ENCODE measurements at places on chromosomes 11 and 22.

GRCh38 chr11:73117071-73117470 lies 25.0 kb downstream of the FCHSD2 start:
- no peak for DNase-seq

GRCh38 chr22:44676441-44677352 lies 25.3 kb upstream of the PRR5 start:
- DNase-seq = no peak

- DNase-seq = no peak
Observed at GRCh38 chr22:28254396-28254795, 335.3 kb upstream of the PITPNB start.

- no peak for DNase-seq
Observed at GRCh38 chr11:96193745-96194443, 149.1 kb downstream of the MAML2 start.

GRCh38 chr22:23500508-23501260 lies 79.4 kb downstream of the IGLL1 start:
- no peak for DNase-seq

DNA sequence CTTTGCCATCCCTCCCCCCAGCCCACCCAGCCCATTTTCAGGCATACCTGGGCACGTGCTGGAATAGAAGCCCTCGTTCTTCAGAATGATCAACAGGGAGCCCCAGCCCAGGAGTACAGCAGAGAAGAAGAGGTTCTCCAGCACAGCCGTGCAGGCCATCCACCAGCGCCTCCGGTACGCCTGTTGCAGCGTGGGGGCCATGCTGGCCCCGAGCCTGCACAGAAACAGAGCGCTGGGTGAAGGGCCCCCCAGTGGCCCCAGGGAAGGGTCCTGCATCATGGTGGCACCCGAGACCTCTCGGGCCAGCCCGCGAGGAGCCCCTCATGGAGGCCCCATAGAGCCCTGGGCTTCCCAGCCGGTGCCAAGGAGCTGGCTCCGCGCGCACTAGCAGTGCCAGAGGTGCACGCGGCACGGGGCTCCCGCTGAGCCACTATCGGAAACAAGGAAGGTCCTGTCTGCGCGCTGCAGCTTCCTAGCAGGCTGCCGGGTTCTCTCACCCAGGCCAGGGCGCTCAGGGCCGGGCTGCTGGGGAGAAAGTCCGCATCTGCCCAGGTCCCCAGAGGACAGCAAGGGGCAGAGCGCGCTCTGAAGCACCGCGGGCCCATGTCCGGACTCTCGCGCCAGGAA lies 1.5 kb downstream of the SLC43A1 start:
- DNase-seq = no peak

- no peak for DNase-seq
Observed at GRCh38 chr11:11777897-11778296, 63.9 kb upstream of the USP47 start.

GRCh38 chr11:21625982-21626381 lies 566.9 kb upstream of the ANO5 start:
- no peak for DNase-seq

DNA sequence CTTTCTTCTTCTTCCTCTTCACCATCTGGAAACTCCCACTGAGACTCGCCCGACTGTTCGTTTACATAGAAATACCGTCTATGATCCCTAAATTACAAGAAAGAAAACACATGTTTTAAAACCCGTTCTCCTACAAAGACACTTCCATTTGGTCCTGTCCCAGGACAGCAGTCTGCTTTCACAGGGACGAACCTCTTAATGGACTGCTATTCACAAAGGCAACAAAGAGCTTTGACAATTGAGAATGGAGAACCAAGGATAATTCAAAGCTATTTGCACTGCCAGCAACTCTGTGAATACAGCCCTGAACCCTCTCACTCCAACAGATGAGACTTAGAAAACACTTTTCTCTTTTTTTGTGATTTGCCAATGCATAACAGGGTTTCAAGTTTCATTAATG lies 16.3 kb upstream of the AGBL2 start:
- DNase-seq = no peak

- DNase-seq = no peak
Observed at GRCh38 chr11:72578051-72578450, 96.2 kb downstream of the PDE2A start.

GRCh38 chr11:61503135-61503770 lies 5.3 kb upstream of the LRRC10B start:
- no peak for DNase-seq

DNA sequence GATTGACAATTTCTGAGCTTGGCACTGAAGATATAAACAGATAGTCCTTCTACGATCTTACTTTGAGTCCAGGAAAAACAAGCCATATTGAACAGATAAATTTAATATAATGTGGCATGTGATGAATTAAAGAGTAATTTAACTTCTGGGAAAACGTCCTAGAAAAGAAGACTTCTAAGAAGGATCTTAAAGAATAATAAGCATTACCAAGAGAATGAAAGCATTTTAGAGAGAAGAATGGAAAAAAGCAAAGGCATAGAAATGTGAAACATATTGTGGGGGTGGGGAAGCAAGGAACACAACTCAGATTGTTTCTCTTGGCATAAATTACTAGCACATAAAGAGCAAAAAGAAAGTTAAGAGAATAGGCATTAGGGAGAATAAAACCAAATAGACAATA lies 5.4 kb downstream of the DDIAS start:
- no peak for DNase-seq

DNA sequence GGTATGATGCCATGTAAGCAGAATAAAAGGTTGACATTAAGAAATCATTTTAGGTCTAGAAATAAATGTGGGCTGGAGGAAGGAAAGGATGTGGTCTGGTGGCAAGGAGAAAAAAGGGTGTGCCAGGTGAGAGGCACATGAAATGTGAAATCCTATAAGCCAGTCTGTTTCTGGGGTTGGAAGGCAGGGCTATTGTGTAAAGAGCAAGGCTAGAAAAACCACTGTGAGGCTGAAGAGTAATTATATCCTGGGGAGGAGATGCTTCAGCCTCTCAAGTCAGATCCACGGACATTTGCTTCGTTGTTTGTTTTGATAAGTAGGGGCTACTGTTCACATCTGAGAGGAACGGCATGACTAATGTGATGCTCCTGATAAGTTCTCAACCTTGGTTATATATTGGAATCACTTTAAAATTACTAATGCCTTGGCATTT lies 77.5 kb upstream of the CTSC start:
- no peak for DNase-seq

- no peak for DNase-seq
Observed at GRCh38 chr11:8828046-8828445, 82.9 kb upstream of the AKIP1 start.

GRCh38 chr22:28813772-28814518 lies 13.6 kb upstream of the XBP1 start:
- DNase-seq = no peak

GRCh38 chr11:64084951-64085710 lies 49.4 kb downstream of the FLRT1 start:
- no peak for DNase-seq

DNA sequence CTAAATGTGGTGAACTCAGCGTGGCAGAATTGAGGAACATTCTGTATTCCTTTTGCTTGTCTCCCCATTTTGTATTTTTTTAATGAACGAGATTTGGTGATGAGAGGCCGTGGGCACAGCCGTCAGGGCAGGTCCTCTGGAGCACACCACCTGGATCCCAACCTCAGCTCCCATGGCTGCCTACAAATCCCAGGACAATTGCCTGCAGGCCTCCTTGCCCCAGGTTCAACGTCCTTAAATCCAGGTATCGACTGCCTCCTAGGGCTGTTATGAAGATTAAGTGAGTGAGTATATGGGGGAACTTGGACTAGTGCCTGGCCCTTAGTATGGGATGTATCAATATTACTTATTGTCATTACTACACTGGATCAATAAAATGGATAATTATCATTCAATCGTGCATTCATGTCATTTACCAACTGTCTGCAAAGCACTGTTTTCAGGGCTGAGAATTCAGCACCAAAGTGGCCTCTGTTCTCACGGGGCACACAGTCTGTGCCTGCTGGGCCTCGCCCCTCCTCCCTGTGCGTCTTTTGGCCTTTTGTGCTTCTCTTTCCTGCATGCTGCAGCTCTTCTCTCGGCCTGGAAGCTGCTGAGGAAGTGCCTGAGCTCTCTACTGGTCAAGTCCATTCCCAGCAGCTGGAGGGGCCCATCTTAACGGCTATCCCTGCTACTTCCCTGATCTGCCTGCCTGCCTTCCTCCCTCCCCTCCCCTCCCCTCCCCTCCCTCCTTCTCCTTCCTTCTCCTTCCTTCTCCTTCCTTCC lies 1343.7 kb downstream of the BRD1 start:
- DNase-seq = no peak

DNA sequence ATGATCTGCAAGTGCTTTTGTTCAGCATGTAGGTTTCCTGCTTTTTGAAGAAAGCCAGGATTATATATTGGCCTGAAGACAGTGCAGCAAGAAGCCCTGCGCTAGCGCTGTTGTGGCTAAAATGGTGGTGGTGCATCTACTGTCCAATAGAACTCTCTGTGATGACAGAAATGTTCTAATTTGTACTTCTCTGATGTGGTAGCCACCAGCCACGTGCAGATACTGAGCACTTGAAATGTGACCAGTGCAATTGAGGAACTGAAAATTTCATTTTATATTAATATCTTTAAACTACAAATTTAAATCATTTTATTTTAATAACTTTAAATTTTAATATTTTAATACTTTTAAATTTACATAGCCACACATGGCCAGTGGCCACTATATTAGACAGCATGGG lies 73.0 kb upstream of the PAX6 start:
- DNase-seq = no peak

DNA sequence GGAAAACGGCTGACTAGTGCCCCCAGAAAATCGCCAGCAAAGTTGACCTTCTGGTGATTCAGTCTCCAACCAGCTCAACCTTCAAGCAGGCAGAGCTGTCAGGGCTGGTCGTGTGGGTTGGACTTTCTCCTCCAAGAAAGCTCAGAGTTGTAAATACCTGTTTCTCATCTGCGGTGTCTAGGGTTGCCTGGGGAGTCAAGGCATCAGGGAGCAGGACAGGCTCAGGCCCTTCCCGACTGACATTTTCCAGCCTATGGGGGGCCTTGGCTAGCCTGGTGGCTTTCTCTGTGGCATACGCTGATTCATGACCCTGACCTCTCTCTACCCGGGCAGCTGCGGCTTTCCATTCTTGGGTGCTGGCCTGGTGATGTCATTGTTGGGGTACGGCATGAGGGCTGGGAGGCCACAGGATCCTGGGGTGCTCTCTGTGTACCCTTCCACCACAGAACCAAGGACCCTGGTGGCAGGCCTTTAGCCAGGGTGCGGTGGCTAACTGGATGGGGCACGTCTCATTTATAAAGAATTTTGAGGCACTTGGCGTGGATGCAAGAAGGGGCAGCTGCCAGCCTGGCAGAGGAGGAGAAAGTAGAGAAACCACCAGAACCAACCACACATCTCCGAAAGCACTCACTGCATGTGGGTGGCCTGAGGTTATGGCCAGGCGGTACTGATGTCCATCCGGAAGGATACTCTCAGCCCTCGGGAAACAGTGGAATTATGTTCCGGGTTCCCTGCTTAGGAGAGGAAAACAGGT lies 64.9 kb downstream of the BCR start:
- DNase-seq = no peak

GRCh38 chr11:118245936-118246562 lies 6.1 kb downstream of the MPZL3 start:
- no peak for DNase-seq

- no peak for DNase-seq
Observed at GRCh38 chr22:22711532-22711913, 67.1 kb downstream of the GGTLC2 start.

GRCh38 chr11:35335226-35335625 lies 84.1 kb downstream of the SLC1A2 start:
- DNase-seq = no peak

GRCh38 chr22:49300951-49301397 lies 526.7 kb downstream of the BRD1 start:
- DNase-seq = no peak

- DNase-seq = no peak
Observed at GRCh38 chr11:121330614-121331435, 38.3 kb downstream of the SC5D start.

- DNase-seq = no peak
Observed at GRCh38 chr11:31301549-31302510, 67.7 kb downstream of the DCDC1 start.

- no peak for DNase-seq
Observed at GRCh38 chr11:111231836-111232235, 13.7 kb upstream of the POU2AF2 start.

GRCh38 chr11:130124096-130124495 lies 35.5 kb upstream of the ST14 start:
- no peak for DNase-seq

GRCh38 chr22:29112681-29113080 lies 39.8 kb downstream of the KREMEN1 start:
- DNase-seq = no peak

DNA sequence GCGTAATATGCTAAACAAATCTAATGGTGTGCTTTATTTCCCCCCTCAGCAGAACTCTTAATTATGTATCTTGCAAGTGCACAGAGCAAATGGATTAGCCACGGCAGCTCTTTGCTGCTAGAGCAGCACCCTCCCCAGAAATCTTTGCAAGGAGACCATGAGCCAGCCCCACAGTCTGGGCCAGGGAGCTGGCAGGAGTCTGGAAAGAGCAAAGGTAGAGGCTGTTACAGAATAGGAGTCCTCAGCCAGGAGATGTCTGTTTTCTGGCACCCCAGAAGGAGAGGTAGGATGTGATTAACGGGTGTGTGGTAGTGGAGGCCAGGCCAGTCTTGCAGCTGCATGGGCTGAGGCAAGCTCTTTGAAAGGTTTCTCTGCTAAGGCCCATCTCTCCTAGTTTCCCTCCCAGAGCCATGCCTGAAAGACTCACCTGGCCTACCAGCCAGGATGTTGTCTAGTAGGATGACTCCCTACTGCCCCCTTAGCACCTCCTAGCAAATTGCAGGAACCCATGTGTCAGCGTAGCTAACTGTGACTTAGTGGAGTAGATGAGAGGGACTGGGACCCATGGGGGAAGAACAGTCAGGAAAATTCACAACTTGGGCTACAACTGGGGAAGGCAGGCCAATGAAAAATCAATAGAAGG lies 557.2 kb downstream of the BUD13 start:
- no peak for DNase-seq

DNA sequence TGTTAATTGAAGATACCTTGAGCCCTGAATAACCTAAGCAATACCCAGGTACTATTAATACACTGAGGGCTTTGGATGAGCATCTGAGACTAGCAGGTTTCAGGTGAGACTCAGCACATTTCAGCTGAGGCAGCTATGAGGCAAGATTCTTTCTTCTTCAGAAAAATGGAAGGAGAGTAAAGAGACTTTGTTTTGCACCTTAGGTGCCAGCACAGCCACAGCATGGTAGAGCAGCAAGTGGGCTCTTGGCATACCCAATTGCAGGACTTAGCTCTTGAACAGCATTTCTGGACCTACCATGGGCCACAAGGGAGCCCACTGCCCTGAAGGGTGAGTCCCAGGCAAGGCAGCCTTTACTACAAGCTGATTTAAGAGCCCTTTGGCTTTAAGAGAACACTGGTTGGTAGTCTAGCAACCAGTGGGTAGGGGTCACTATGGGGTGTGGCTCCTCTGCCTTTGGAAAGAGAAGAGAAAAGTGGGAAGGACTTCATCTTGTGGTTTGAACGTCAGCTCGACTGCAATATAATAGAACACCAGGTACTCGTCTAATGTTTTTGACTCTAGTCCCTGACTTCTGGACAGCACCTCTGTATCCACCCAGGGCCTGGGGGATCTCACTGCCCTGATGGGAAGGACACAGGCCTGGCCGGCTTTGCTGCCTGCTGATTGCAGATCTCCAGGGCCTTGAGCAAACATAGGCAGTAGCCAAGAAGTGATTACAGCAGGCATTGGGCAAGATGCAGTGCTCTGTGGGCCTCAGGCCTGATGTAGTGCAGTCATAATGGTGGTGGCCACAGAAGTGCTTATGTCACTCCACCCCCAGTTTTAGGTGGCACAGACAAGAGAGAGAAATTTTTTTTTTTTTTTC lies 73.3 kb downstream of the GLYATL1 start:
- DNase-seq = no peak

- no peak for DNase-seq
Observed at GRCh38 chr11:70587075-70587389, 188.7 kb downstream of the CTTN start.

Data from stimulated activated CD4-positive, alpha-beta T cell treated with anti-CD3 and anti-CD28 coated beads, Interleukin-15, amount 100 ng/mL, for 1 hour (primary cell).